ENCODE measurements at places on chromosomes 1 and 21.

DNA sequence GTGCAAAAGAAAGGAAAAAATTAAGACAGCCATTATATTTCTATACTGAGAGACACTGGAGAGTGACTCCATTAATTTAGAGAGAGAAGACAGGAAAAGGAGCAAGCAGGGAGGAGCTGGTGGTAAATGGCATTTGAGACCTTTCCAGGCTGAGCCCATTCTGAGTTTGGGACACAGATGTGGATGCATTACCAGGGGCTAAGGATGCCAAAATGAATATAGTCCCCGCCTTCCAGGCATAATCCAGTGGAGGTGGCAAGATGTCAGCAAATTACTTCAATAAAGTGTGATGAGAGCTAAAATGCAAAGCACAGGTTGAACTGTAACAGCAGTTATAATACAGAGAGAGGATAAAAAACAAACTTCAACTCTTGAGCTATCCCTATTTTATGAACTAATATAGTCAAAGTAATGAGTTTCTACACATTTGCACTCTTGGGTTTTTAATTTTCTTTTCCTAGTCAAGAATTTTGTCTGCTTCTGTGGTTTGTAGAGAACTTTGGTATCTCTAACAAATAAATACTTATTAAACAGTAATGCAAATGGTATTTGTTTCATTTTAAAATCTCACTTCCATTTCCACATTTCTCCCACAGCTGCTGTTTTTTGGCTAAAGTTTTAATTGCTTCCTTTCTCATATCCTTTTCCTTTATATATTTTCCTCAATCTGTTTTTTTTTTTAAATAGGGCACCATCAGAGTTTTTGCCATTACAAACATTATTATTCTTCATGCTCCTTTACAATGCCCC lies 228.2 kb upstream of the KCNK2 start:
- DNase-seq, result peak; percentile 37

DNA sequence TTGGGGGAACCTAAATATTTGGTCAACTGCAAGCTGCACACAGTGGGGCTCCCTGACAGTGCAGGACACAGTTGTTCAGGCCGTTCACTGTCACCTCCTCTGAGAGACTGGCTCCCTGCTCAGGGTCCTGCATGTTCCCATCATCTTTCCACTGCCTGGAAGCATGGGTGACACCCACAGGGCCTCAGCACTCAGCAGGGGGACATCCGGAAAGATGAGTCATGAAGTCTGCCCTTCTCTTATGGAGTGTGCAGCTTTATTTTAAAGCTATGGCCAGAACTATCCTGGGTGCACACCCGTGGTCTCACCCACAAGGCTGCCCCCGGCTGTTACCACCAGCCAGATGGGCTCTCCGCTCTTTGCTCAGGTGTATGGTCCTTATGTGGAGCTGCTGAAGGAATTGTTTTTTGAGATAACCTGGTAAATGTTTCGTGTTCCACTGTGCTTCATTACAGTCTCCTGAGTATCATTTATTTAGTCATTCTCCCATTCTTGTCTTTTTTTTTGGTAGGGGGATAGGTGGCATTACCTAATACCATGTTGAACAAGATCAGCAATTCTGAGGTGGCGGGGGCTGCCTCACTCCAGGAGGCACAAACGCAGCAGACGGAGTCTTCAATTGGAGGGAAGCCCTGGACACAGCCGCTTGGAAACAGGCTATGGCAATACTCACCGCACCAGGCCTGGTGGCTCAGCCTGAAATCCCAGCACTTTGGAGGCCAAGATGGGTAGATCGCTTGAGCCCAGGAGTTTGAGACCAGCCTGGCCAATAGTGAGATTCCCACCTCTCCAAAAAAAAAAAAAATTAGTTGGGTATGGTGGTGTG lies 14.3 kb downstream of the TRIM11 start:
- DNase-seq, result peak; percentile 24

DNA sequence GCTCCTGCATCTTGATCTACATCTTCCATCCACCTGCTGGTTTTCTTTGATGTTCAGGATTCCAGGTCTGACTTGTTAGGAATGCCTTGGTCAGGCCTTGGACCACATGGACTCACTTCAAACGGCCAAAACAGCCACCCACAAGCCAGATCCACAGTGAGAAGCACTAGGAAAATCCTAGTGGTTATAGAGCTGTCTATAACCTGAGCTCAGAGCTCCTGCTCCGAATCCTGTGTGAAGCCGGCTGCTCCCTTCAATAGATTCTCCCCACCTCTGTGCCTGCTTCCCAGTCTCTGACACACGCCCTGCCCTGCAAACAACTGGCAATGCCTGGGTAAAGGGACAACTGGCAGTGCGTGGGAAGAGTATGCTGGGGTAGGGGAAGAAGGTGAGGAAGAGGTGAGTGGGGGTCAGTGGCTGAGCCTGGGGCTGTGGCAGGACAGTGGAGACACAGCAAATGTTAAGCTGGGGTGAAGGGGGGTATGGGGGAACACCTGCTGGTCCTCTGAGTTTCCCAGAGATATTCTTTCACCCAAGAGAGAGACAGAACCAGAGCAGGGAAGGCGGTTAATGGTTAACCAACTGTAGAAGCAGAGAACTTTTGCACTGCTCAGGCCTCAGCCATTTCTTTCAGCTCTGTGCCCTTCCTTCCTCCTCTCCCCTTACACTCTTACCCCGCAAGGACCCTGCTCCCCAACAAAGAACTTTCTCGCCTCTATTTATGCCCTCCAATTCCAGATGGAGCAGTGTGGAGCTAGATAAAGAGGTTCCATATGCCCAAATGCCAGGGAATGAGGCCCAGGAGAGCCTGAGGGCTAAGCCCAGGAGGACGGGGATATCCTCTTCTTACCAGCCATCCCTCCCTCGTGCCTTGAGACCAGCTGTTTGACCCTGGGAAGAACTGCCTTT lies 4.5 kb downstream of the PLXNA2 start:
- no peak for DNase-seq

DNA sequence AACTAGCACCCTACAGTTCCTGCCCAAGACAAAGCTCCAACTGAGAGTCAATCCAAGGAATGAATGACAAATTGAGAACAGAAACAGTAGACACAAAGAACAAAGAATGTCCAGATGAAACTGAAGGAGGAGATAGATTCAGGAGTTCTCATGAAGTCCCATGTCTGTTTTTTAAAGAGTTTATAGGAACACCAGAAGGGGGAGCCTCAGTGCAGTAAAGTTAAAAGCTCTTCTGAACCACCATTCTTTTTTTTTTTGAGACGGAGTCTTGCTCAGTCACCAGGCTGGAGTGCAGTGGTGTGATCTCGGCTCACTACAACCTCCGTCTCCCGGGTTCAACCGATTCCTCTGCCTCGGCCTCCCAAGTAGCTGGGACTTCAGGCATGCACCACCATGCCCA lies 323.6 kb downstream of the MRPL39 start:
- peak; percentile 53 for DNase-seq

GRCh38 chr1:217077426-217077825 lies 354.2 kb upstream of the ESRRG start:
- no peak for DNase-seq

DNA sequence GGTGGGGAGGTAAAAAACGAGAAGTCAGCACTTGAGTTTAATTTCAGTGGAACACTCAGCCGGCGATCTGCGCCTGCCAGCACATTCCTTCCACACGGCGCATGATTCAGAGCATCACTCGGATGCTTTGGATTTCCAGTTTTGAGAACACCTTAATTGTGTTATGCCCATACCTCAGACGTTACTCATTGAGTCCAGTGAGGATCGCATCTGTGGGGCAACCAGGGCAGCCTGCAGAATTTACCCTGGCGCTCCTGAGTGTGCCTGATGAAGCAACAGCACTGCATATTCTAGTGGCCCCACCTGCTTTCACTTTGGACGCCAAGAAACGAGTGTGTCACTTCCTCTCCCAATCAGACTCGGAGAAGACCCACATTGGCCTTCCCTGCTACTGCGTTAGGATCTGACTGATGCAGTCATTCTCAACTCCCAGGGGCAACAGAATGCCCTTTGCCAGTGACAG lies 19.9 kb downstream of the FAM89A start:
- no peak for DNase-seq

- no peak for DNase-seq
Observed at GRCh38 chr1:225713281-225713680, 60.4 kb upstream of the ENAH start.

GRCh38 chr1:212228076-212228475 lies 57.1 kb upstream of the PPP2R5A start:
- DNase-seq, result peak; percentile 68

GRCh38 chr21:20443558-20444155 lies 554.6 kb upstream of the NCAM2 start:
- DNase-seq, result no peak

- peak; percentile 10 for DNase-seq
Observed at GRCh38 chr1:235339746-235340145, 11.4 kb downstream of the GGPS1 start.

GRCh38 chr1:41724248-41724647 lies 194.5 kb downstream of the HIVEP3 start:
- no peak for DNase-seq

DNA sequence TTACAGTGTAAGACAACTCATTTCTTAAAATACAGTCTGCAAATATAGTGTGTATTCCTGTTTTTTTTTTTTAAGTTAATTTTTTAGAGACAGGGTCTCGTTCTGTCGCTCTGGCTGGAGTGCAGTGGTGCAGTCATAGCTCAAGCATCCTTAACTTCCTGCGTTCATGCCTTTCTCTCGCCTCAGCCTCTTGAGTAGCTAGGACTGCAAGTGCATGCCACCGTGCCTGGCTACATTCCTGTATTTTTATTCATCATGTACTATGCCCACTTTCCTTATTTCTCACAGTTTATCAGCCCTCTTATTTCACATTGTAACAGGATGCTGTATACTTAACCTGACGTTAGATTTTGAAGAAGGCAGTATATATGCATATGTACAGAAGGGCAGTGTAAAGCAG lies 26.7 kb downstream of the MIER1 start:
- peak; percentile 62 for DNase-seq

DNA sequence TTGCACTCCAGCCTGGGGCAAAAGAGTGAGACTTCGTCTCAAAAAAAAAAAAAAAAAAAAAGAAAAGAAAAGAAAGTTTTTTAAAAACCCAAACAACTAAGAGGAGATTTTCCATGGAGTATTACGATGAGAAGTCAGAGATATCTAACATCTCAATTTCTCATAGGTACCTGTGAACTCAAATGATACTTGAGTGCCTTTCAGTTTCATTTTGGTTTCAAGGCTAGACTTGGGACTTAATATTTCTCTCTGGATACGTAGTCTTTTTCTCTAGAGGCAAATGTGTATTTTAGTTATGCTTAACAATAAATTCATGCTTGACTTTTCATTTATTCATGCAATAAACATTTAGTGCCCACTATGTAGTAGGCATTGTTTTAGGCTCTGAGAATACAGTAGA lies 15.0 kb downstream of the ZYG11B start:
- DNase-seq, result no peak

- DNase-seq, result peak; percentile 33
Observed at GRCh38 chr1:95116580-95117206, 462 bp upstream of the TLCD4 start.

DNA sequence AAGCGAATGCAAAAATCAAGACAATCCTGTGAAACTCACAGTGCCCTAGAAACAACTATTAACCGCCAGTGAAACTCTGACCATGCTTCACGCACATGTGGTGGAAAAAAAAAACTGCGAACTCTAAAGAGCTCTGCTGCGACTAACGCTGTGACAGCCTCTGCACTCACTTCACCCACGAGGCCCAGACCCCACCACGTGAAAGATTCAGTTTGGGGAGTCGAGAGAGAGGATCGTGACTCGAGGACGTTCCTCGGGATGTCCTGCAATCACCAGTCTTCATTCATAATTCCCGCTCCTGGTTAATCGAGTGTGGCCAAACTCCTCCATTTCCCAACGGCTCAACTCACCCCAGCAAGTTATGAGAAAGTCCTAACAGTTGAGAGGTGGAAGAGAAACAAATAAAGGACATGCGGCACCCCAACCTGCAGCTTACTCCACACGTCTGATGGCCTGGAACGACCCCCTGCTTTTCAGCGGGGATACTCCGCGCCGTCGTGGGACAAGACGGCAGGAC lies 1.1 kb downstream of the SERBP1 start:
- no peak for DNase-seq

DNA sequence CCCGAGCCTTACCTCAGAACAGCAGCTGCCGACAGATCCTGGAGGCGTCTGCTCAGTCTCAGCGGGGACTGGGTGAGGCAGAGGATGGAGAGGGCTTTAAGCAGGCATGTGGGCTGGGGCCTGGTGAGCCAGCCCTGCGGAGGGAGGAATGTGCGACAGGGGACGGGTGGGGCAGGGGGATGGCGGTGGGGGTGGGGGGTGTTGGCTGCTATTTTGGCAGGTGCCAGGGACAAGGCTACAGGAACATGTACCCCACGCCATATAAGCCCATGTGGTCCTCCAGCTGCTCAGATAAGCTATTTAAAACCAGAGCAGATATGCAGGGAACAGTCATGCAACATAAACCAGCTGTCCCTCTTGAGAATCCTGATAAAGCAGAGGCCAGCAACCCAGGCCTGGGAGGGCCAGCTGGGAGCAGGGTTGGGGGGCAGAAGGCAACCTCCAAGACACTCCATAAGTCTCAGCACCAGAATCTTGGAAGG lies at the start of gene TNNT2:
TNNT2 (minus strand) TSS at position 70 of the 482 bp plus-strand sequence. CDS start 4,426 bp downstream, outside the sequence.
- no peak for DNase-seq

- DNase-seq, result no peak
Observed at GRCh38 chr1:46806196-46807020, 7.6 kb downstream of the CYP4B1 start.

GRCh38 chr1:103142461-103142860 lies 34.1 kb upstream of the COL11A1 start:
- peak; percentile 58 for DNase-seq

- DNase-seq, result no peak
Observed at GRCh38 chr1:147736883-147737282, 23.5 kb downstream of the GJA5 start.

- DNase-seq, result peak; percentile 58
Observed at GRCh38 chr1:38026592-38027200, 14.2 kb downstream of the UTP11 start.

DNA sequence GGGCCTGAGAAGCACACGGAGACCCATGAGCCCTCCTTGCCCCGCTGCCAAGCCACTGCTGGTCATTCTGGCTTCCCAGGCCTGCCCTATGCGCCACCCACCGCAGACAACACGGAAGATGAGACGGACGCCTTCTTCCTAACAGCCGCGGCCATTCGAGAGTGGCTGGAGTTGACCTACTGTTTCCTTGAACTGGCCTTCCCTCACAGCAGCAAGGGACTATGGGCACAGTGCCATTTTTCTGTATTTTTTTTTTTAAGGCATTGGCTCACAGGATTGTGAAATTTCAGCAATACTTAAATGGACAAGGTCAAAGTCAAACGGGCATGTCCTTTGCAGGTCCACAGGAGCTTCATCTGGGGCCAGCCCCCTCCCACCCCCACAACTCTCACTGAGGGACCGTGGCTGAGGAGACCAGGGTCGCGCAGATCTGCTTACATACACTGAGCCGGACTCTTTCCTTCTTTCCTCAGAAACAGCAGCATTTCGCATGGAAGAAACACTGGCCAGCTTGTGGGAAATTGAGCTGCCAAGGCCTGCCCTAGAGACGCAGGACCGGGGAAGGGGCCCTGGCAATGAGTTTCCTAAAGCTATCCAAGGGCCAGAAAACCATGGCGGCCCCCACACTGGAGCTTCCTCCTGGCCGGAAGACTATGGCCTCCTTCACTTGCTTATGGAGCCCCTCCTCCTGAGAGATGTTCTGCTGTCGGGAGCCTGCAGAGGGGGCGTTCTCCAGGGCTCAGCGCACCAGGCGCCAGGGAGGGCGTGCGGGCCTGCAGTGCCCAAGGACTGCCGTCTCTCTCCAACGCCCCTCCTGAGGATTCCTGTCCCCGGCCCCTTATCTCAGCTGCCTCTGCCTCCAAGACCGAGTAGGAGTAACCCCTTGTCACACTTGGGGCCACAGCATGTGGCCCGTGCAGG lies 98.9 kb downstream of the PGBD5 start:
- no peak for DNase-seq
